Esophagus mucosa (tissue), 1 donor: ENCODE measurements at places on chromosomes 11 and 22.

DNA sequence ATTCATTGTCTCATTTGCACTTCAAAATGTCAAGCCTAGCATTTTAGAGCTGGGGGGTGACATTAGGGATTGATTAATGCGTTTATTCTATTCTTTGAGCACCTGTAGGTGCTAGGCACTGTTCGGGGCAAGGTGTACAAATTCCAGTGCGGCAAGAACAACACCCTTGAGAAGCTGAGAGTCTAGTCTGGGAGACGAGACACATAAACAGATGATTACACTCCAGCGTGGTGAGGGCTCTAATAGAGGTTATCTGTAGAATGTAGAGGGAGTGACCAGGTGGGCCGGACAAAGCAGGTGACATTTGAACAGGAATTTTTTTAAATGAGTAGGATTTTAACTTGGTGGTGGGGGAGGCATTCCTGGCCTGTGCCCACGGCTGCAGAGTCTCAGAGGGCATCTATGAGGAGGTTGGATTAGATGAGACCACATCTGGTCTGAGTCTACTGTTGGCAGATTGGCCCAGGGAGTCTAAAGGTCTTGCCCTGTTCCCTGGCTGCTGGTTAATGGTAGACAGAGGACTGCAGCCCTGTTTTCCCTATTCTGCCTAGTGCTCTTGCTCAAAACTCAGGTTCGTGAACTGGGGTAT is 970 bp downstream of the CAT start:
- no peak for ATAC-seq

- ATAC-seq = no peak
Measured at GRCh38 chr11:101582989-101583250, 887 bp downstream of the TRPC6 start.

GRCh38 chr22:27775758-27776649 is 25.6 kb downstream of the MN1 start:
- no peak for ATAC-seq

DNA sequence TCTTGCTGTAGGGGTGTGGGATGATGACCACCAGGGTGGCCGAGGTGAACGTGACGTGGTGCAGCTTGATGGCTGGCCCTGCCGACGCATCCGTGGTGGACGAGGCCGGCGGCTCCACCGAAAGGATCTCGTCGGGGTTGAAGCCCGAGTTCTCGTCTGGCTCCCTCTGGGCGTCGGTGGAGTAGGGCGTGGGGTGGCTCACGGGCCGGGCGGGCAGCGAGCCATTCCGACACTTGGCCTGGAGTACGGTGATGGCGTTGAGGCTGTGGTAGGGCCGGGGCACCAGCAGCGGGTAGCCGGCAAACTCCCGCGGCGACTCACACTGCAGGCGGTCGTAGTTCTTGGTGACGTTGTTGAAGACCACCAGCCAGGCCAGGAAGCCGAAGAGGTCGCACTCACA is 52.7 kb downstream of the ELFN2 start:
- ATAC-seq = no peak

GRCh38 chr11:75432911-75433321 is at the start of gene KLHL35:
Gene KLHL35, minus strand, starts transcription at chr11:75433203. Its CDS starts 2,574 bp downstream, at chr11:75430629.
- no peak for ATAC-seq

- no peak for ATAC-seq
Measured at GRCh38 chr11:84261707-84262106, 975.5 kb upstream of the CCDC90B start.

GRCh38 chr22:49205483-49205800 is 622.2 kb downstream of the BRD1 start:
- peak; percentile 15 for ATAC-seq

- no peak for ATAC-seq
Measured at GRCh38 chr11:118289401-118289800, 15.1 kb upstream of the CD3E start.

- ATAC-seq = no peak
Measured at GRCh38 chr11:13166036-13166435, 111.6 kb upstream of the BMAL1 start.

GRCh38 chr22:41598081-41598480 is 8.4 kb upstream of the PMM1 start:
- peak; percentile 51 for ATAC-seq
